Hematopoietic multipotent progenitor cell treated with erythropoietin and hydrocortisone succinate and interleukin-3 and kit ligand, for 8 days (in vitro differentiated cells): ENCODE measurements at places on chromosomes 2 and 18.

DNA sequence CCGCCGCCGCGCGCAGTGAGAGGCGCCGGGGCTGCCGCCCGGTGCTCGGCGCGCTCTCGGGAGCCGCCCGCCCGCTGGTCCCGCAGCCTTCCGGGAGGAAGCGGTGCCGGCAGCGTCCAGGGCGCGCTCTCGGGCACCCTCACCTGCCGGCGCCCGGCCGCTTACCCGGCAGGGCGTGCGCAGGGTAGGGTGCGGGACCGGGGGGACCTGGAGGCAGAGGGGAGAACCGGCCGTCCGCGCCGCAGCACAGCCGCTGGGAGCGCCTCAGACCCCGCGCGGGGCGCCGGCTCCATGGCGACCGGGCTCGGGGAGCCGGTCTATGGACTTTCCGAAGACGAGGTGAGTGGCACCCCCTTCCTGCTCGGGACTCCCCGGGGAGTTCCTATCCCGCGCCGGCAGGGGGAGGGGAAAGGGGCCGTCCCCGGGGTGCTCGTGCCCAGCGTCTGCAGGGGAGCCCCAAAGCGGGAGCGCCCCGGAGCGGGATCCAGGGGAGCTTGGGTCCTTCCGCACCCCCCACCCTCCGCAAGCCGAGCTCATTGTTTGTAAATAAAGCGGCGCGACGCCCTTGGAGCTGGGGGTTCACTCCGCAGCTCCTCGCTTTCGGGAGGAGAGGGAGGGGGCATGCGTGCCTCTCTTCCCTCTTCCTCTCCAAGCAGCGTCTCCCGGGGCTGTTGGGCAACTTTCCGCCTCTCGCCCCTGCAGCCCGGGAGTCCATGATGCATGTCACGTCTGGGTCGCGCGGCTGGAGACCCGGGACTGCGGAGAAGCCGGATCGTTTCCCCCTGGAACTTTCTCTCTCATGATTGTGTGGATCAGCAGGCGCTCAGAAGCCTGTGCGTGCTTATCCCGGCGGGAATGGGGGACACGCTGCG is 580 bp downstream of the NEDD4L start:
- DNase-seq, result peak; percentile 62

GRCh38 chr2:70045932-70046331 is 41.3 kb upstream of the PCBP1 start:
- no peak for DNase-seq

GRCh38 chr2:7115364-7115763 is 198.2 kb downstream of the RNF144A start:
- DNase-seq, result no peak

GRCh38 chr18:78871618-78872017 is 108.0 kb upstream of the SALL3 start:
- DNase-seq, result no peak

DNA sequence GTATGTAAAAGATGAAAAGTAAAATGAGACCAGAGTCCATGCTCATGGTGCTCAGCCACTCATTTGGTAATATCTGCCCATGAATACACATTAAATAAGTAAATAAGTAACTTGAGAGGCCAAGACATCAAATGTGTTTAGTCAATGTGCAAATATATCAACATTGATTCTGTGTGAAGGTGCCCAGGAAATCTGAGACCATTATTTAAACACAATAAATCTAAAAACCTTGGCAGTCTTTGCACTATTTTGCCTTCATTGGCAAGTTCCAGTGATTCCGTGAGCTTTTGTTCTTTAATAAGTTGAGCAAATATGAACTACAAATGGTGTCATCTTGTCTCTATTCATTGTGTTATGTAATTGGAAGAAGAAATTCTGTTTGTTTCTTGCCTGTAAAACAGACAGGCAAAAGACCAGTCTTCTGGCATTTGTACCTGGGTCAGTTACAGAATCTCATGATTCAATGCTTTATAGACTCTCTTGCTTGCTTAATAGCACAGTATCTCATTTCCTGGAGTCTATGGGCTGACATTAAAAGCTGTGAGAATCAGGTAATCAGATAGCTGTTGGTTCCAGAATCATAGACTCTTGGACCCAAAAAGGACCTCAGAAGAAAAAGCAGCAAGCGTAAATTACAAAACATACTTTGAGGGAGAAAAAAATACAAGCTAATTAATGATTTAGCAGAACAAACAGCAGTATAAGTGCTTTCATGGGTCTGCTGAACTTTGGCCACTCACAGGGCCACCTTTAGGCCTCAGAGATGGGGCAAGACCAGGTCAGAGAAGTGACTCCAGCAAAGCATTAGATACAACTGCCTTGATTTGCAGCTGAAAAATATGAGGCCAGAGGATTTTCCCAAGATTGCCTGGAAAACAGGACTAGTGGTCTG is 20.0 kb upstream of the SERPINB3 start:
- no peak for DNase-seq

- DNase-seq, result no peak
These were observed 266.8 kb downstream of the NRXN1 start for GRCh38 chr2:50765146-50765545.

GRCh38 chr18:59783138-59783537 is 85.9 kb upstream of the CCBE1 start:
- peak; percentile 32 for DNase-seq

- DNase-seq, result no peak
These were observed 33.7 kb upstream of the KYNU start for GRCh38 chr2:142843731-142844130.

DNA sequence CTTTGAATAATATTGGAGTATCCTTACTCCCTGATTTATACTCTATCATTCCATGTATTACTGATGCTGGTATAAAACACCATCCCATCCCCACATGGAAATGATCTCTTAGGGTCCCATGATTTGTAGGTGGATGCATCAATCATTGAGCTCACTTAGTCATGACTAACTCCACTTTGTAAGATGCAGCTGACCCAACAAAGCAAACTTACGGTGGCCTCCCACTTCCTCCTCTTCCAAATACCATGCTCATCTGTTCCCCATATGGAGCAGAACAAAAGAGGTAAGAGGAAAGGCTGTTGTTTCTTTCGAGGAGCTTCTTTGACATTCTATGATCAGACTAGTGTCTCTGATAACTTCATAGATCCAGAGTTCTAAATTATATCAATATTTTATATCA is 640.2 kb upstream of the SLC39A10 start:
- no peak for DNase-seq

- DNase-seq, result no peak
These were observed 46.2 kb downstream of the AKAIN1 start for GRCh38 chr18:5150894-5151293.

DNA sequence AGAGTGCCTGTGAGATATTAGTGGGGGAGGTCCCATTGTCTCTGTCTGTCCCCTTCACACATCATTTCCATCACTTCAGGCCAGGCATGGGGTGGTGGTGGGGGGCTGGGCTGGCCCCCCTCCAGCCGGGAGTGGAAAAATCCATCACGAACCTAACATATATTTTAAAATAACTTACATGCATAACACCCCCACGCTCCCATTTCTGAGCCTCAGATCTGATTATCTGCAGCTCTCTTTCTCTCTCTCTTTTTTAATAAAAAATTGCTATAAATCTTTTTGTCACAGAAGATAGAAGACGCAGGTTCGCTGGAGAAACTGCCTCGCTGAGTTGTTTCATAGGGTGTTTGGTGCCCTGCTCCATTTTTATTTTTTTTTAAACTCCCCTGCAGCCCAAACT is 159.8 kb downstream of the CELF4 start:
- no peak for DNase-seq

DNA sequence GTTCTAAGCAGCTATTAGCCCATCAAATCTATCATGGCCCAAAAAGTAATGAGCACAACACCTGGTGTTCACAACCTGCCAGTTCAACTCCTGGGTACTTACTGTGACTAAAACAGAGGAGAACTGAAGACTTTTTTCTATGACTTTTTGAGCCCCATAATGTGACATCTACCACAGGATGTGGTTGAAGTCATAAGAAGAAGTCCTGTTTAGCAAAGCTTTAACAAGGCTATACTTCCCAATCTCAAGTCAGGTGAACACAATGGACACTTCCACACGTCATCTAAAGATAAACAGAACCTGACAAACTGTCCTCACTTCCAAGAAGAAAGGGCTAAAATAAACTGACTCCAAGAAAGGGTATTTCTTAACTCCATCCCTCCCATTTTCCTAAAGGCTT is 138.8 kb downstream of the ATAD2B start:
- DNase-seq, result no peak

GRCh38 chr2:223494942-223495341 is 107.2 kb downstream of the SCG2 start:
- DNase-seq, result no peak

DNA sequence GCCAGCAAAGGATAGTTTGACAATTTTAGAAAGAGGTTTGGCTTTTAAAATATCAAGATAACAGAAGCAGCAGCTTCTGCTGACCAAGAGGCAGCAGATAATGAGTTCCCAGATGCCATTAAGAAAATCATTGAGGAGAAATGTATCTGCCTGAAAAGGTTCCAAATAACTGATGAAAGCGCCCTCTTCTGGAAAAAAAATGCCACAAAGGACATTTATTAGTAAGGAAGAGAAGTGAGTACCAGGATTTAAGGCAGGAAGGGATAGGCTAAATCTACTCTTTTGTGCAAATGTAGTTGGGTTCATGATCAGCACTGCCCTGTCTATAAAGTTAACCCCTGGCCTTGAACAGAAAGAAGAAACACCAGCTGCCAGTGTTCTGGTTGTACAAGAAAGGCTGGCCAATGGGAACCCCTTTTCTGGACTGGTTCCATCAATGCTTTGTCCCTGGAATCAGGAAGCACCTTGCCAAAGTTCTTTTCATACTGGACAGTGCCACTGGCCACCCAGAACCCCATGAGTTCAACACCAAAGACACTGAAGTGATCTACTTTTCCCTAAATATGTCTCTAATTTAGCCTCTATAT is 40.6 kb downstream of the DHX57 start:
- DNase-seq, result peak; percentile 53

GRCh38 chr18:58593938-58594337 is 35.0 kb downstream of the ALPK2 start:
- no peak for DNase-seq

GRCh38 chr2:24824071-24824588 is 30.9 kb downstream of the CENPO start:
- no peak for DNase-seq

DNA sequence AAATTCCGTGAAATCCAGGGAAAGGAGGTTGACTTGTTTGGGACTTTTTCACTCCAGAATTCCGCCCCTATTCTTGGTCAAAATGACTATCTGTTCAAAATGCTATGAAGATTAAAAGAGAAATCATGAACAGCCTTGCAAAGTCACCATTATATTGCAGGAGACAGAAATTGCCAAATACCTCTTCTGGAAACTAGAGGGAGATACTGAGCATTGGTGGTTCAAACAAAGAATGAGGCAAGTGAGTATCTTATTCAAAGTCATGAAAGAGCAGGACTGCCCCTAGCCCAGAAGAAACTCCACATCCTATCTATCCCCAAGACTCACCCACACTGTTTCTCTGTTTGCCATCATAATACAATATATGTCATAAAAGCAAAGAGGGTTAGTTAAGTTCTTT is 862.3 kb upstream of the POU3F3 start:
- no peak for DNase-seq

DNA sequence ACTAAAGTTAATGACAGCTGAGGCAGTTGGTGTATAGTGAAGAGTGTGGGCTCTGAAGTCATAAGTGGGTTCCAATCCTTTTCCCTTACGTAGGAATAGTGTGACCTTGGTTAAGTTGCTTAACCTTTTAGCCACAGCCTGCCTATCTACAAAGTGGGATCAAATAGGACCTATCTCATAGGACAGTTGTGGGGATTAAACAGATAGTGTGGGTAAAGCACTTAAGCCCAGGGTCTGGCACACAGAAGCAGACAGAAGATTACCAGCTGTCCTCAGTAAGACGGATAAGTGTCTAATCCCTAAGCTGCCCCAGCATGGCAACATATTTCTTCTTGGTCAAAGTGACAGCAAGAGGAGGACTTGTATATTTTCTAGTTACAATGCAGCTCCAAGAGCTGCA is 28.2 kb downstream of the UBE2F start:
- peak; percentile 79 for DNase-seq

GRCh38 chr2:70431716-70432347 is 121.8 kb downstream of the TGFA start:
- DNase-seq, result no peak

- no peak for DNase-seq
These were observed 246.1 kb upstream of the CYRIA start for GRCh38 chr2:16911746-16912145.

DNA sequence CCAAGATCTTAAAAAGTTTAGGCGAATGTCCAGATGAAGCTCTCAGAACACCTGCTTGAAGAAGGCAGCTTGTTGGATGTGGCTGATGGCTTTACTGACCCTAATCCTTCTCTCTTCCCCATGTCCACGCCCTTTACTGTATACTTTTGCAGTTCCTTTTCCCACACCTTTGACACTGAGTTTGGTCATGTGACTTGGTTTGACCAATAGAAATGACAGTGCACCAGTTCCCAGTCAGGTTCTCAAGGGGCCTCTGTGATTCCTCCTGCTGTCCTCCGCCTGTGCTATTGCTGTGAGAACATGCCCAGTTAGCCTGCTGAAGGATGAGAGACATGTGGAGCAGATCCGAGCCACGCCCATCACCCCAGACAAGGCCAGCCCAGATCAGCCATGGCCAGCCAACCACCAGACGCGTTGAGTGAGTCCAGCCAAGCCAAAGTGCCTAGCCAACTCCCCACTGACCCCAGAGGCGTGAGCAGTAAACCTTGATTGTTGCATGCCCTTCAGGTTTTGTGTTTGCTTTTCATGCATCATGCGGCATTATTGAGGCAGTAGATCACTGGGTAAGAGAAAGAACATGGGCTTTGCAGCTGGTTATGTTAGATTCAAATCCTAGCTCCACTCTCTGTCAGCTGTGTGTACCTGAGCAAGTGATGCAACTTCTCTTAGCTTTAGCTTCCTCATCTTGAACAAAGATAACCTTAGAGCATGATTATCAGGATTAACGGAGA is 258.0 kb upstream of the SIX2 start:
- no peak for DNase-seq

DNA sequence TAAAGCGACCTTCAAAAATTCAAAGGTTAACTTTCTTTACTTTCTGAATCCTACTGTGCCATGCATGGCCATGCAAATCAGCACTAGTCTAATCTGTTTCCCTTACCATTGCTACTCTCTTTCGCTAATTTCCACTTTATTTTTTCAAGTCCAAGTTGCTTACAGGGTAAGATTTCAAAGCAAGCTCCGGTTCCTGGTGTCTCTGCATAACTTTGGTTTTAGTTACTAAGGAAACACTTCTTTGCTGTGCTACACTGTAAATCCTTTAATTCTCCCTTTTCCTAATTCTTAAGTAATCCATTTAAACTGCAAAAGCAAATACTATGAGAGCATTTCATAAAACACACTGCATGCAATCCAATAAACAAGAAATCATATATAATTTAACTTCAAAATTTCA is 383.5 kb upstream of the LYPD1 start:
- no peak for DNase-seq
